Right ventricle myocardium inferior (tissue), 1 donor: ENCODE measurements at places on chromosomes 4 and X.

GRCh38 chr4:25310066-25310802 lies 2.3 kb upstream of the ZCCHC4 start:
- DNase-seq, result no peak

GRCh38 chr4:126468144-126468543 lies 1153.4 kb downstream of the FAT4 start:
- no peak for DNase-seq

DNA sequence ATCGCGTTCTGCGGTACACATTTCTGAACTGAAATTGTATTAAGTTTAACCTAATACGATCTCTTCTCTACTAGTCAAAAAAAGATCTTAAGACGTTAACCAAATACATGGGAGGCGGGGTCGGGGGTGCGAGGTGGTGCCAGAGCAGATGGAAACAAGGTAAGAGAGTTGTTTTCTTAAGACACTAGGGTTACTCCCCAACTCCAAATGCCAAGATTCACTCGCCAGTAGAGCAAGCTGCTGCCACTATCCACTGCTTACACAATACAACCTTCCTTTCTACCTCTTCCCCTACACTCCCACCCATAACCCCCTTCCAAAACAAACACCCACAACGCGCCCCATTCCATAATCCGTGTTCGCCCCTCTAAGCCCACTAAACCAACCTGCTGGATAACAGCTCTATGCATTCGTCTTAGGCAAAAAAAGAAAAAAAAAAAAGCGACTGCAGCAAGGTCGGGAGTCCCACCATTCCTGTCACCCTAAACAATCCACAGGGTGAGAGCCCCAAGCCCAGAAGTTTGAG lies 1.3 kb downstream of the LCORL start:
- peak; percentile 57 for DNase-seq

DNA sequence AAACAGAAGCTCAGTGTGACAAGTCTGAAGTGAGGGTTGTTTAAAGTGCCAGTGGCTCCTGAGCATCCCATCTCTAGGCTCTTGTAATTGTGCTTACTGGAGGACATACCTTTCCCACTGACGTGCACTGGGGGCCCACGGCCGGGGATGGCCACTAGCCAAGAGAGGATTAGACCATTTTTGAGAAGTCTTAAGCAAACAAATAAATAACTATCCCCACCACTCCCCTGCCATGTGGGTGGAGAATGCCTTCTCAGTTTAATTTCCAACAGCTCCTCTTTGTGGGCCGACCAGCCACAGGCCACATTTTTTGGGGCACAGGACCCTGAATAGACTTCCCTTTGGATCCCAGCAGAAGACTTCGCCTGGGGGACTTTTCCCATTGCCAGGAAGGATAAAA lies 125.0 kb upstream of the MSX1 start:
- DNase-seq, result no peak

GRCh38 chrX:150240643-150240970 lies 122.5 kb upstream of the MAMLD1 start:
- no peak for DNase-seq

DNA sequence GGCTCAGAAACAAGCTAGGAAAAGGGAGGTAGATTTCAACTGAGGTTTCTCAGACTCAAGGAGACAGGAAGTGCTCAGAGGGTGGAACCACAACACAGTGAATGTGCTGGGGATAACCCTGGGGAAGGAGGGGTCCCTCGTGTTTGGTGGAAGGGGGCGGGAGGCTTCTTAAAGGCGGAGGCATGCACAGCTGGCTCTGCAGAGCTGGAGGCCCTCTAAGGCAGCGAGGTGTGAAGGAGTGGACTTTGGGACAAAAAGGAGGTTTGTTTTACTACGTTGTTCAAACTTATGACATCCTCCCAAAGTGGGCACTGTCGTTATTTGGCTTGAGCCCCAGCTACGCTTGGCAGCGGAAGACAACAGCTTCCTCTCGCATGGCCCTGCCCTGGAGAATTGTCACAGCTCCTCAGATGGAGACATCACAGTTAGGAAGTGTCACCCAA lies 21.7 kb upstream of the MTM1 start:
- DNase-seq, result no peak

DNA sequence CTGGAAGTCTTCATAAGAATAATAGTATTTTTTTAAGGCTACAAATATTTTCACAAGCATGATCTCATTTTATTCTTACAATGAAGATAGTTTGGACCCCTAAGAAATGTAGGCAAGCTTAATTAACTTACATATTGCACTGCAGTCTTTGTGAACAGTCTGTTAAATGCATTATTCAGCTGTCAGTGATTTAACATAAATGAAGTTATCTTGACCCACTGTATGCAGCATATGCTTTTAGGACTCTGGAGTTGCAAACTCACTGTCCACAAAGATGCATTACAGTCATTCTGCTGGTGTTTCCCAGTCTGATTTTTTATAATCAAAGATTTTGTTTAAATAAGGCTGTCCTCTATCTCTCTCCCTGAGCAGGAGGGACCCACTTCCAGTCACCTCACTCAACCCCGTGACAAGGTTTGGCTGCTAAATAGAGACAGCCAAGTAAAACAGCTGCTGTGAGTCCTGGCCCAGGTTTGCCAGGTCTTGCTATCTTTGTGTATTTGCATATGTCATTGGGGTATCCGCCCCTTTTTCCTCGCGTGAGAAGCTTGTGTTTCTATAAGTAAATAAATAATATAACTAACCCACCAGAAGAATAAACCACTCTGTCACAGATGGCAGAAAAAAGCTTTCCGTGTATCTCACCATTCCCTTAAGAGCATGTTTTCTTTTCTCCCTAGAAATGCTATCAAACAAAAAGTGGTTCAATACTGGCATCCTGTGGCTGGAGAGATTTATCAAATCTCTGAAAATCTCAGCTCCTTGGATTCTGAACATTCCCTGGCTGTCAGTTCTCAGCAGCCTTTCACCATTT lies 67.0 kb downstream of the SLC7A11 start:
- DNase-seq, result no peak

GRCh38 chr4:173538148-173538908 lies 8.3 kb upstream of the HAND2 start:
- DNase-seq, result peak; percentile 85

- no peak for DNase-seq
Measured at GRCh38 chrX:76148753-76149152, 24.1 kb upstream of the PBDC1 start.

DNA sequence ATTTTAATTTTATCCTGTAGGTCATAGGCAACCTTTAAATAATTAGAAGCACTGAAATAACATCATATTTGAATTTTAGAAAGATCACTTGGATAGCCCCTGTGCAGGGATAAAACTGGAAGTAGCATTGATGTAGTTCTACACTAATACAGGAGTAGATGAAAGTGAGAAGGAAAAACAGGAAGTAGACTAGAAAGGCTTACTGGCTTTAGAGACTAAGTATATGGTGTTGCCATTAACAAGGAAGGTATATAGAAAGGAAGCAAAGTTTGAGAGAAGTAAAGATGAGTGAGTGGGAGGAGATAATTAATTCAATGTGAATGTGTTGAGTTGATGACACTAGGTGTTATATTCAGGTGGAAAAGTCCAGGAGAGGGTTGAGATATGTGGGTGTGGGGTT lies 73.1 kb upstream of the EPGN start:
- no peak for DNase-seq

GRCh38 chr4:4492161-4492847 lies 49.5 kb downstream of the STX18 start:
- DNase-seq, result no peak

DNA sequence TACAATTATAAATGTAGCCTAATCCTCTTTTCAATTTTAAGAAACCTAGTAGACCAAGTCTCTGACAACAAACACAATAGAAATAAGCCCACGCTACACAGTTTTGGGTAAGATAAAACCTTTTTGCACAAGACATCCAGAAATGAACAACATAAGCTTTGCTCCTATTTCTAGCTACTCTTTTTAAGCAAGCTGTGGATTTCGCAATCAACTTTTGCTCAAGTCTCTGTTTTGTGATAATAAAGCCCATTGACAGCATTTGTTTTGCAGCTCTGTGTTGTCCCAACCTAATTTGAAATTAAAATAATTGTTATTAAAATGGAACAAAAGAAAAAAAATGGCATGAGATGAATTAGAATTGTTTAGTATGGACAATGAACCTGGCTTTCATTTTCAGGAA lies 287.9 kb upstream of the PUDP start:
- no peak for DNase-seq

DNA sequence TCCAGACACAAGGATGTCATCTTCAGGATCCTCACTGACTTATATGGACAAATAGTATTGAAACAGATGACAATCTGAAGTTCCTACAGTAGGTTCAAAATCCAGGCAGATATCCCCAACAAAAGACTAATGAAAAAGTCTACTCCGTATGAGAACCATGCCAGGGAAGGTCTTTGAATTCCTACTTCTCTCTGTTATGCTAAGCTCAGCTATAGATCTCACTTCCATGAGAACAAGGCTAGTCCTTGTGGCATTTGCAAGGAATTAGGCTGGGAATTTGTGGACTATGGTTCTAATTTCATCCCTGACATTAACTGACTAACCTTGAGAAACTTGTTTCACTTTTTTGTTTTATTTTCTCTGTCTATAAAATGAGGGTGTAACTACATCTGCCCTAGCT lies 229.8 kb downstream of the IL1RAPL2 start:
- DNase-seq, result no peak

GRCh38 chr4:168908093-168908492 lies 102.0 kb downstream of the CBR4 start:
- no peak for DNase-seq

GRCh38 chrX:24151513-24151912 lies 2.0 kb downstream of the ZFX start:
- DNase-seq, result no peak
